AG09319 (cell line): ENCODE measurements at places on chromosomes 13 and 19.

- peak; percentile 52 for DNase-seq
Observed at GRCh38 chr19:29645911-29646310, 19.4 kb upstream of the PLEKHF1 start.

DNA sequence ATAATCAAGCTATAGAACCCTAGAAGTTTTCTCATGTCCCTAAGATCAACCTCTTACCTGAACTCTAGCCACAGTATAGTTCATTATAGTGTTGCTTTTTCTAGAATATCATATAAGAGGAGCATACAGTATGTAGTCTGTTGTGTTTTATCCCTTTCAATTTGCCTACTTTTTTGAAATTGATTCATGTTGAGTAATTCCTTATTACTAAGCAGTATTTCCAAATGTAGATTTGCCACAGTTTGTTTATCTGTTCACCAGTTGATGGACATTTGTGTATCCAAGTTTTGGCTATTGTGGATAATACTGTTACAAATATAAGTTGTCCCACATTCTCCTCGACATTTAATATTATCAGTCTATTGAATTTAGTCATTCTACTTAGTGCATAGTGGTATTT, 138.0 kb downstream of the LMO7 start:
- DNase-seq = no peak

DNA sequence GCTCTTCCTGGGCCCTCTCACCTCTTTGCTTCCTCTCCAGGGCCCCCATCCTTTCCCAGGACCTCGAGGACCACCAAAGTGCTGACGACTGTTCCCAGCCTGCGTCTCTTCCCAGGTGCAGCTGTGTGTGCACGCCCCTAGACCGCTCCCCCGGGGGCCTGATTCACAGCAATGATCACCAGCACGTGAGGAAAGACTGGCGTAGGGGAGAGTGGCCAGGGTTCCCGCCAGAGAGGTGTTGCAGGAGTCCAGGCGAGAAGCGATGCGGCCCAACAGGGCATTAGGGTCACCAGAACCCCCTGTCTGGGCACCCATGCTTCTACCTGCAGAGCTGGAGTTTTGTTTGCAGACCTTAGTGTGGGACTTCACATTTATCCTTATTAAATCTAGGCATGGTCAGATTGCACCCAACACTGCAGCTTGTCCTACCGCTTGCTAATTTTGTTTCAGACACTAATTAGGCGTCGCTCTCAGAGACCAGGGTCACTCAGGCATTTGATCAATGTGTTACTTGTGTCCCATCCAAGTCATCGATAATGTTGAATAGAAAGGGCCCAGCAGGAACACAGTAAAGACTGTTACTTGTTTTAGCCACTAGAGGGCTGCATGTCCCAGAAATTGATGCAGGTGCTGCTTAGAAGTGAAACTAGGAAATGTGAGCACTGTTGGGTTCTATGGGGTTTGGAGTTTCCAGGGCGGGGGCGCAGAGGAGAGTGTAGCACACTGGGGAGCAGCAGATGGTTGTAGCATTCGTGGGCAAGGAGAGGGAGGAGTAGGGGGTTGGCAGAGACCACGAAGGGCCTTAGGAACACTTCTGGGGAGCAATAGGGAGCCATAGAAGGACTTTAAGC, 53.2 kb downstream of the CDADC1 start:
- DNase-seq = peak; percentile 40

DNA sequence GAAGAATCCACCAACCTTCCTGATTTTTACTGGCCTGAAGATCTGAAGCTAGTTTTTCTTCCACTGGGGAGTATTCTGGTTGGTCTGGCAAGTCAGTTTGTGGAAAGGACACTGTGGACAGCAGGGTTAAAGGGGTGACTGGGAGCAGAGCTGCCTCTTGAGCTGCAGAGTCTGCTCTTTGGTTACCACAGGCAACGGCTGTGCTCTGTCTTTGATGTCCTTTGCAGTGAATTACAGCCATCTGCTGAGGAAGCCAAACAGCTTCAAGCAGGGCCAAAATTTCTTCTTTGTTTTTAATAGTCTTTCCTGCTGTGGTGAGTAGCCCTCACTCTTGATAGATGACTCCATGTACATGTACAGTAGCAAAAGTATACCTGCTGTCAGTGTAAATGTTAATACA, 75.7 kb downstream of the ZNF100 start:
- no peak for DNase-seq

- peak; percentile 19 for DNase-seq
Observed at GRCh38 chr13:29436291-29436690, 159.2 kb downstream of the SLC7A1 start.

DNA sequence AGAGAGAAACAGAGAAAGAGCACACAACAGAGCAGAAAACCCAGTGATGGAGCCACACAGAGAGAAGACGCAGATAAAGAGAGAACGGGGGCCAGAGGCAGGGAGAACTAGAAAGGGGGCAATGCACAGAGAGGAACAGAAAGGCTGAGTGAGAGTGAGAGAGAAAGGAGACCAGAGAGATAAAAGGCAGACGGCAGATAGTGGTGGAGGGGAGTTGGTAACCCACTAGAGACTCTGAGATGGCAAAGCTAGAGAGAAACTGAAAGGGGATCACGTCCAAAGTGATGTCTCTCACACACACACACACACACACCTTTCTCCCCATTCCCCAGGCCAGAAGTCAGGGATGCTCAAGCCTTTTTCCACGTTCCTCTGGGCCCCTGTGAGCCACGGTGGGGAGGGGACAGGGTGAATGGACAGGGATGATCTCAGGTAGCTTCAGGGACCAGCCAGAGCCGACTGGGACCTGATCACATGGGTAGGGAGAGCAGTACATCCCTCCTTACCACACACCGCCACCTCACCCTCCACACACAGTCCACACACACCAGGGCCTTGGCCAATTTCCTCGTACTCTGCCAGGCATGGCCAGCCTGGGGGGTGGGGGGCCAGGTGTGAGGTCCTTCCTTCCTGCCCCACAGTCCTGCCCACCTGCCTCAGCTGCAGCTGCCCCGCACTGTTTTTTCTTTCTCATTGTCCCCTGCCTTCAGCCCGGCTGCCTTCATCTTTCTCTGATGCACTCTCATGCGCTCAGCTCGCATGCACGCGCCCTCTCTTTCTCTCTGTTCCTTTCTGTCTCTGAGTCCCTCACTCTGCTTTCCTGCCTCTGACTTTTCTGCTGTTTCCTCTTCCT, 22.5 kb upstream of the POU2F2 start:
- DNase-seq = no peak

GRCh38 chr19:9757544-9758501, 10.7 kb downstream of the ZNF846 start:
- DNase-seq = no peak

DNA sequence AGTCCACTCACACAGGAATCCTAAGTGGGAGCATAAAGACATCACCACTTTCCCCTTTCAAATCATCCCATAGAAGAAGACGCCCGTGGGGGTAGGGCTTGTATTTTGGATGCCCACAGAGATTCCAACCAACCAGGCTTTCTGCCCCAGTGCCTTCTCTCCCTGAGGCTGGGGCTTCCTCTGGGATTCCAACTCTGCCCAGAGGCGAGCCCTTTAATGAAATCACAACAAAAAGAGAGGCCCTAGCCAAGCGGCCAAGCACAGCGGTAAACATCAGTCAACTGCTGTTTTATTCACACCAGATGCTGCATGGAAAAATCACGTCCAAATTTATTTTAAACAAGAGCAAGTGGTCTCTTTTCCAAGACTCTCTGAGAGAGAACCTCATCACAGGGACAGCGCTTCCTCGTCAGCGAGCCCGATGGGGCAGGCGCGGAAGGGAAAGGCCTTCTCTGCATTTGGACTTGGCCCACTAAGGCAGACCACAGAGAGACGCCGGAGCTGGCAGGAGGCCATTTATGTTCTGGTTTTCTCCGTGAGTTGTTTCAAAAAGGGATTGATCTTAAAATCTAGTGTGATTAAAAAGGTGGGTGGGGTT, 31.5 kb downstream of the ADPRHL1 start:
- DNase-seq = peak; percentile 31

GRCh38 chr13:21948769-21949474, 278.0 kb downstream of the FGF9 start:
- DNase-seq = no peak

- DNase-seq = no peak
Observed at GRCh38 chr19:45785781-45786532, 3.7 kb upstream of the DMPK start.

DNA sequence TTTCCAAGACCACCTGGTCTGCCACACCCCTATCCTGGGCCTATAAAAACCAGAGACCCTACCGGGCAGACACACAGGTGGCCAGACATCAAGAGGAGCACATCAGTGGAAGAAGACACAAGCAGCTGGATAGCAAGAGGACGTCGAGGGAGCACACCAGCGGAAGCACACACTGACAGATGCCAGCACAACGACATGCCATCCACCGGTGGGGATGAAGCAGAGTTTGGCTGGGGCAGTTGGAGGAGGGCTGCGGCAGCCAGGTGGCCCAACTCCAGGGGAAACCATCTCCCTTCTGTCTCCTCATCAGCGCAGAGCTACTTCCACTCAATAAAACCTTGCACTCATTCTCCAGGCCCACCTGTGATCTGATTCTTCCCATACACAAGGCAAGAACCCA, 200.6 kb downstream of the PCDH17 start:
- no peak for DNase-seq

DNA sequence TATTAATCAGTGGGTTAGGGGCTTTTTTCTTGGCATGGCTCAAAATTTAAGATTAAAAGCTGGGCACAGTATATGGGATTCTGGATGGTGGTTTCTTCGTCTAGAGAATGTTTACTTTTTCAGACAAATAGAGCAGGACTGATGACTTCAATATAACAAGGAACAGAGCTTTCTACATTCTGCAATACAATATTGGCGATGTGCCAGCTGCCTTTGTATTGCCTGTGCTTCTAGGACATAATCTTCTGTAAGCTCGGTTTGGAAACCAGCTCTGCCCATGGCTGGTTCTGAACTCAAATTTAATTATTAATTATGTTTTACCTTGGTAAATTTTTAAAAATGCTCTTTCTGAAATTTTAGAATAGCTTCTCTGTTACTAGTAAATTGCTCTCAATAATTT, 139.1 kb upstream of the TRPC4 start:
- no peak for DNase-seq

- DNase-seq = no peak
Observed at GRCh38 chr19:27758626-27759505, 1454.1 kb downstream of the UQCRFS1 start.

DNA sequence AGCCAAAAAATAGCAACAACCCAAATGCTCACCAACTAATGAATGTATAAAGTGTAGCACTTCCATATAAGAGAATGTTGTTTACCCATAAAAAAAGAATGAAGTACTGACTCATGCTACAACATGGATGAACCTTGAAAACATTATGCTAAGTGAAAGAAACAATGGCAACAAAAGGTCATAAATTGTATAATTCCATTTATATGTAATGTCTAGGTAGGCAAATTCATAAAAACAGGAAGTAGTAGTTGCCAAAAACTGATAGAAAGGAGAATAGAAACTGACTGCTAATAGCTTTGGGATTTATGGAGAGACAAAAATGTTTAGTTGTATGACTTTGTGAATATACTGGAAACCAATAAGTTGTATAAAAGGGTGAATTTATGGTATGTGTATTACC, 21.6 kb downstream of the MYCBP2 start:
- no peak for DNase-seq

DNA sequence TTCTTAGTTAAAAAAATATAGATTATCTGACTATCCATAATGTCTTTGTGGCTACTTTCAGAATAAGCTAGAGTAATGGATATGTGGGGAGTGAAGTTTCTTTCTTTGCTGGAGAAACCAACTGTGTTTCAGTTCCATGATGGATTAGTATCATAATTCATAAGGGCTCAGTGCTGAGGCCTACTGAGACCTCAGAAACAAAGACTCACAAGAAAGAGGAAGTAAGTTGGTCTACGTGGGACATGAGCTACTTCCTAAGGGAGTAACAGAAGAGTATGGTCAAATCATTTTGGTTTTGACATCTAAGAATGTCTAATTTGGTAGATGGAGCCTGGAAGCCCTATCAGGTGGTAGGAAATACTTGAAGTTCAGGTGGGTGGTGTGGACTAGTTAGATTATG, 99.0 kb upstream of the HTR2A start:
- DNase-seq = no peak

DNA sequence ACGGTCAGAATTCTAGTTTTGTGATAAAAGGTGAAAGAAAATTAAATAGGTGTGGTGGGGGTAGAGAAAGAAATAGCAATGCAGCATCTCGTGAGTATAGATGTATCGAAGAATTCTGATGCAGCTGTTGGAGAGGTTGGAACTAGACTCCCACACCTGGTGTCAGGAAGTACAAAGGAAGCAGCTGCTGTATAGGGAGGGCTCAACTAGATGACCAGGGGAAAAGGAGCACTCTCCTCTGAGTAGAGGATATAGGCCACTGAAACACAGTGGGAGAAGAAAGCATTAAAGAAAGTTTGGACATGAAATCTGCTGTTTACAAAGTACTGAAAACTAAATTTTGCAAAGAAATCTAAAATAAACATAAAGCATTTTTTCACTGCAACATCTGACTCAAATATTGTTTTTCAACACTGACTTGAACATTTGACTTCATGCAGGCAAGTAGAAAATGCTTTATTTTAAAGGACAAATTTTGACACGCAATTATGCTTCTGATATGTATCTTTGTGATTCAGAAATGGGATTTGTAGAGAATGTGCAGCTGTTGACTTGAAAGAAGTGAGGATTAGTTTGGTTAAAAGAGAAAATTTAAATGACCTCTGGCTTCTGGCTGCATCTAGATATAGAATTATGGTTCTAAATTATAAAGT, 82.2 kb downstream of the MIPEP start:
- DNase-seq = no peak

- DNase-seq = no peak
Observed at GRCh38 chr13:77378662-77379061, 51.8 kb upstream of the MYCBP2 start.

- DNase-seq = no peak
Observed at GRCh38 chr13:38535261-38535660, 151.6 kb upstream of the FREM2 start.

DNA sequence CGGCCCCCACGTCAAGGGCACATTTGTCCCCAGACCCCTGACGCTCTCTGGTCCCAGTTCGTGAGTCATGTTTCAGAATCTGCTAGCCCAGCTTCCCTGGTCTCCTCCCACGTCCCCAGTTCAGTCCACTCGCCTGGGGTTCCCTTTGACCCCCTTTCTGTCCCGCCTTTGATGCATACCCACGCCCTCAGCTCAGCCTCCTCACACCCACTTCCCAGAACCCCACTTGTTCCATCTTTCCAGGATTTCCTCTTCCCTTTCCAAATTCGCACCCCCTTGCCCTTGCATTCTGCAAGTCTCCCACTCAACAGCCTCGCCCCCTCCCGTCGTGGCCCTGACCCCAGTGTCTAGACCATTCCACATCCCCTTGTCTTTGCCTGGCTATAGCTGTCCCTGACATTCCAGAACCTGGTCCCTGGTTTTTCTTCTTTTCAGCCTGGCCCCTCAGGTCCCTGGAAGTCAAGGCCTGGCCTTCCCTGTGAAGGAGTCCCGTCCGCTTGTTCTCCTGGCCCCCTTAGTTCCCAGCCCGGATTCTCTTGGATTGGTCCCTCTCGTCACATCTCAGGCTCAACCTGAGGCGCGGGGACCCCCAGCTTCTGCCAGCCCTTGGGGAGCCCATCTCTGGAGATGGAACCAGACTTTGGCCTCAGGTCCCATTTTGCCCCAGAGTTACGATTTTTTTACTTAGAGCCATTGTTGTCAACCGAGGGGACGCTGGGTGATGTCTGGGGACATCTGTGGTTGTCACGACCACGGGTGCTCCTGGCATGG, 1.3 kb downstream of the NCLN start:
- DNase-seq = no peak

- DNase-seq = no peak
Observed at GRCh38 chr13:67438465-67438864, 208.3 kb upstream of the PCDH9 start.

GRCh38 chr13:76975863-76976262, 16.0 kb upstream of the CLN5 start:
- no peak for DNase-seq

- no peak for DNase-seq
Observed at GRCh38 chr19:34962687-34963572, 1.1 kb downstream of the ZNF792 start.
